Activated CD8-positive, alpha-beta T cell treated with anti-CD3 and anti-CD28 coated beads, Interleukin-2, amount 10 ng/mL, durations not matched to agents 7 days and 5 days (primary cell): ENCODE measurements at places on chromosomes 7 and 10. TPM values are rescaled to one million over a fixed set of nuclear protein-coding genes. Genes with fewer than 3 reads are reported as not detected.

The MYL10 gene
- not detected for total RNA-seq

The SLC18A3 gene
- total RNA-seq, result not detected

The C10orf53 gene
- not detected for total RNA-seq

The PIP gene
- total RNA-seq, result not detected

The UCN3 gene
- total RNA-seq, result not detected

The ANKRD2 gene
- 0.26 TPM for total RNA-seq

The ADCY1 gene
- total RNA-seq, result 0.29 TPM

The CFAP58 gene
- total RNA-seq, result 0.24 TPM

The ZCWPW1 gene
- total RNA-seq, result 2.6 TPM

The SLC16A9 gene
- total RNA-seq, result 0.08 TPM

The TAS2R4 gene
- total RNA-seq, result 0.74 TPM

The TMEM120A gene
- 17.6 TPM for total RNA-seq

The PCBD1 gene
- 31.7 TPM for total RNA-seq

The FAM25A gene
- total RNA-seq, result not detected

The CFTR gene
- total RNA-seq, result not detected

The ATRNL1 gene
- not detected for total RNA-seq

The ZNF853 gene
- total RNA-seq, result 0.78 TPM

The RPA3 gene
- total RNA-seq, result 117 TPM

The AGAP4 gene
- total RNA-seq, result 20.6 TPM

The PLEKHS1 gene
- total RNA-seq, result not detected
